ENCODE measurements at places on chromosomes 2 and 18. TPM values are rescaled to one million over a fixed set of nuclear protein-coding genes. Genes with fewer than 3 reads are reported as not detected.

Gene B3GNT2
- total RNA-seq = 20.1 TPM

Gene DES
- 917 TPM for total RNA-seq

- no peak for DNase-seq
- H3K27me3 ChIP-seq = no peaks in the 10 kb centered on the region
- H3K36me3 ChIP-seq = no peaks in the 10 kb centered on the region
- H3K27ac ChIP-seq = no peak overlapping the region
Observed at GRCh38 chr2:144707736-144708326, 187.9 kb upstream of the ZEB2 start.

GRCh38 chr2:44954447-44954888 is 13.0 kb downstream of the SIX3 start:
- H3K27ac ChIP-seq = no peak overlapping the region
- peaks cover 15% of the 10 kb centered on the region for H3K4me1 ChIP-seq
- no peak overlapping the region for H3K4me3 ChIP-seq
- no peaks in the 10 kb centered on the region for H3K36me3 ChIP-seq

Gene ANKRD53
- total RNA-seq = not detected

GRCh38 chr2:17858064-17858463 is 20.4 kb upstream of the KCNS3 start:
- DNase-seq = no peak
- no peak overlapping the region for H3K4me3 ChIP-seq
- H3K27me3 ChIP-seq = no peaks in the 10 kb centered on the region
- H3K27ac ChIP-seq = no peak overlapping the region

- no peak overlapping the region for H3K27ac ChIP-seq
- H3K4me3 ChIP-seq = no peak overlapping the region
- H3K27me3 ChIP-seq = no peaks in the 10 kb centered on the region
- DNase-seq = no peak
- H3K4me1 ChIP-seq = no peaks in the 10 kb centered on the region
Observed at GRCh38 chr2:145399131-145399530, 879.2 kb upstream of the ZEB2 start.

Gene CNGA3
- 0.35 TPM for total RNA-seq

GRCh38 chr2:237927135-237927534 is 39.7 kb upstream of the UBE2F start:
- no peaks in the 10 kb centered on the region for H3K4me1 ChIP-seq
- no peak for DNase-seq
- no peak overlapping the region for H3K27ac ChIP-seq
- H3K36me3 ChIP-seq = no peaks in the 10 kb centered on the region

DNA sequence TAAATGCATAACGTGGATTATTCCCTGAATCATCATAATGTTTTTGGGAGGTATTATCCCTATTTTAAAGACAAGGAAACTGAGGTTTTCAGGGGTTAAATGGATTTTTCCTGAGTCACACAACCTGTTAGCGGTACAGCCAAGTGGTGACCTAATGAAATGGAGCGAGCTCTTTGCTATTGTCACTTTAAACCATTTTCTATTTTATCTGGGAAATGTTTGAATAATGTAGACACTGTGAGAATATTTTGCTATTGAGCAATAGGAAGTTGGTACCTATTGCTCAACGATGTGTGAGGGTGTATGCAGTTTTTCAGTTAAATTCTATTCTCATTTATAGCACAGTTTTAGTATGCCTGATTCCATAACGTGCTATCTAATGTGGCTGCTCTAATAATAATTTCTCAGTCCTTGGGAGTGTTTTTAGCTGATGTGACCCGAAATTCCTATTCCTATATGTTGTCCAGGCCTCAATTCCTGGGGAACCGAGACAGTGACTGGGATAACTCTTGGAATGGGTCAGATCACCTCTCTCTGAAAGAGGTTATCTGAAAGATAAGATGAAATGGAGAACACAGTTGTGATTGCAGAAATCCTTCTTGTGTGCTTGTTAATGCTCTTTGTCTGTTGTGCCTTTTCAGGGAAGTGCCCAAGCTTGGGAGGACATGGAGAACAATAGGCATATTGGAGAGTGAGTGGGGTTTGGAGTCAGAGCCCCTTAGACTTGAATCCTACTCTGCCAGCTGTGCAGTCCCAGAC is 38.4 kb downstream of the ABCB11 start:
- H3K27me3 ChIP-seq = no peaks in the 10 kb centered on the region
- no peak overlapping the region for H3K4me3 ChIP-seq
- no peaks in the 10 kb centered on the region for H3K36me3 ChIP-seq
- no peaks in the 10 kb centered on the region for H3K4me1 ChIP-seq

- H3K36me3 ChIP-seq = no peaks in the 10 kb centered on the region
- H3K4me3 ChIP-seq = no peak overlapping the region
Observed at GRCh38 chr2:56918790-56919189, 735.0 kb downstream of the CCDC85A start.

DNA sequence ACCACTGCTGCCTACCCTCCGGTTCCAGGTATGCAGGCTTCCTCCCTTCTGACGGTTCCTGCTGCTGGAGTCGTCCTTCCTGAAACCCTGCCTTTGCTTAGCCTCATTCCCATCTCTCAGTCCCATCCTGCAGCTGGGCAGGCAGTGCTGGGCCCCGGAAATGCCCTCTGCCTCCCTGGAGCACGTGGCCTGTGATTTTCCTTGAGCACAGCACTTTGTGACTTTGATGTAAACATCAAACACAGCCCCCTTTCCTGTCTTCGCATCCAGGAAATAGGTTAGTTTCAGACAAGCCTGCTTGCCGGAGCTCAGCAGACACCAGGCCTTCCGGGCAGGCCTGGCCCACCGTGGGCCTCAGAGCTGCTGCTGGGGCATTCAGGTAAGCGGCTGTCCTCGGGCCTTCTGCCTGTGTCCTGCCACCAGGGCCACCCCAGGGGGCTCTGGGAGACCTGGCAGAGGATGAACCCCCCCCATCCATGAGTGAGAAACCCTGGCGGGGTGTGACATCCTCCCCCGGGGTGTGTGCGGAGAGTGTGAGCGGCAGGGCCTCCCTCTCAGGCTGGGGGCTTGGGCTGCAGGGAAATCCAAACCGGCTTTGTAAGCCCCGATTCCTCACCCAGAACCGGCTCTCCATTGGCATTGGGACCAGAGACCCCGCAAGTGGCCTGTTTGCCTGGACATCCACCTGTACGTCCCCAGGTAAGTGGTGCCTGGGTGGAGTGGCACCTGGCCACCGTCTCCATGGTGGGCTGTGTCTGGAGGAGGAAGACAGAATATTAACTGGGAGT is at the start of gene ZAP70:
Gene ZAP70, plus strand, starts transcription at position 281 of the 788 bp plus-strand sequence. CDS start 10,461 bp downstream, outside the sequence.
- H3K36me3 ChIP-seq = no peaks in the 10 kb centered on the region
- H3K4me1 ChIP-seq = no peaks in the 10 kb centered on the region
- DNase-seq = no peak
- peak within 1 kb of the TSS; percentile 17 for H3K27ac ChIP-seq

DNA sequence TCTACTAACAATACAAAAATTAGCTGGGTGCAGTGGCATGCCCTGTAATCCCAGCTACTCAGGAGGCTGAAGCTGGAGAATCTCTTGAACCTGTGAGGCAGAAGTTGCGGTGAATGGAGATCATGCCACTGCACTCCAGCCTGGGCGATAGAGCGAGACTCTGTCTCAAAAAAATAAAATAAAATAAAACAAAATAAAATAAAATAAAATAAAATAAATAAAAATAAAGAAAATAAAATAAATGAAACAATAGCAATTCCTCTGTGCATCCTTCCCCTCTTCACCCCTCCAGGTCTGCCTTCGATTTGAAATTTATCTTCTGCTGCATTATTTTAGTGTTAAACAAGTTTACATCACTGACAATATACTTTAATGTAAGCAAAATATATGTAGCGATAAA is 63.0 kb upstream of the UXS1 start:
- no peaks in the 10 kb centered on the region for H3K36me3 ChIP-seq
- H3K4me1 ChIP-seq = no peaks in the 10 kb centered on the region
- H3K27ac ChIP-seq = no peak overlapping the region
- H3K4me3 ChIP-seq = no peak overlapping the region
- H3K27me3 ChIP-seq = no peaks in the 10 kb centered on the region
- DNase-seq = no peak

- no peak overlapping the region for H3K4me3 ChIP-seq
- no peaks in the 10 kb centered on the region for H3K27me3 ChIP-seq
- H3K36me3 ChIP-seq = no peaks in the 10 kb centered on the region
- H3K4me1 ChIP-seq = no peaks in the 10 kb centered on the region
Observed at GRCh38 chr2:99662761-99663341, 173.0 kb upstream of the REV1 start.

Gene ASIC4
- total RNA-seq = not detected

DNA sequence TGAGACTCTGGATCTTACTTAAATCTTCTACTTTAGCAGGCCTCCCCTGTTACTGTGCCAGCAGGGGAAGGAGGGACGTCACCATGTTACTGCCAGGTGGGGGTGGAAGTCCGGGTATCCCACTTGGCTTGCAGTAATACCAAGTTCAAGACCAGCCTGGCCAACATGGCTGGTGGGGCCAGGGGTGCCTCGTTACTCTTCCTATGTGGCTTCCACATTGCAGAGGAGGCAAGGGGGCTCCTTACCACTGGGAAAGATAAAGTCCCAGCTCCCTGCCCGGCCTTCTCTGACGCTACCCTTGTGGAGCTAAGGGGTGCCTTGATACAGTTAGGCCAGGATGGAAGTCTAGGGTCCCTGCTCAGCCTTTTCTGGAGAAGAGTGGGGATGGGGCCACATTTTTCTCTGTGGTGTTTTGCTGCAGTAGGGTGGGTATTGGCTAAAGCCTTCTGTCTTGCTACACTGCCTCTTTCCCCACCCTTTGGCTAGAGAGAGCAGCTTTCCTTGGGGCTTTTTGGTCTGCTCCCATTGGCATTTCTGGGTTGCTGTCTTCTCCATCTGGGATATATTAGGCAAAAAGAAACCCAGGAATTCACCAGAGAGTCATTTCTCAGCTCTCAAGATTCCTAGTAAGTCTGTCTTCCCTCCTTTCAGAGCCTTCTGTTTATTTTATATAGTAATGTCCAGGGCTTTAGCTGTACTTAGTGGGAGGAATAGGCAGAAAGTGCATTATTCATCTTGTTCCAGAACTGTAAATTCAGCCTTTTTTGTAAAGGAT is 21.9 kb downstream of the ELMOD3 start:
- no peaks in the 10 kb centered on the region for H3K27me3 ChIP-seq
- no peaks in the 10 kb centered on the region for H3K36me3 ChIP-seq
- H3K4me1 ChIP-seq = no peaks in the 10 kb centered on the region
- DNase-seq = no peak
- H3K4me3 ChIP-seq = no peak overlapping the region

- no peak overlapping the region for H3K4me3 ChIP-seq
- no peak for DNase-seq
- H3K36me3 ChIP-seq = peaks cover 4% of the 10 kb centered on the region
- H3K27me3 ChIP-seq = no peaks in the 10 kb centered on the region
- no peaks in the 10 kb centered on the region for H3K4me1 ChIP-seq
Observed at GRCh38 chr2:171964308-171964707, 35.4 kb upstream of the METAP1D start.

GRCh38 chr2:23793476-23793875 is 133.4 kb downstream of the ATAD2B start:
- no peaks in the 10 kb centered on the region for H3K36me3 ChIP-seq
- H3K27me3 ChIP-seq = no peaks in the 10 kb centered on the region
- H3K27ac ChIP-seq = no peak overlapping the region
- H3K4me1 ChIP-seq = no peaks in the 10 kb centered on the region
- H3K4me3 ChIP-seq = no peak overlapping the region

GRCh38 chr2:38444247-38444646 is 67.2 kb upstream of the ATL2 start:
- no peaks in the 10 kb centered on the region for H3K4me1 ChIP-seq
- no peak overlapping the region for H3K27ac ChIP-seq
- no peak overlapping the region for H3K4me3 ChIP-seq
- DNase-seq = no peak
- no peaks in the 10 kb centered on the region for H3K27me3 ChIP-seq

DNA sequence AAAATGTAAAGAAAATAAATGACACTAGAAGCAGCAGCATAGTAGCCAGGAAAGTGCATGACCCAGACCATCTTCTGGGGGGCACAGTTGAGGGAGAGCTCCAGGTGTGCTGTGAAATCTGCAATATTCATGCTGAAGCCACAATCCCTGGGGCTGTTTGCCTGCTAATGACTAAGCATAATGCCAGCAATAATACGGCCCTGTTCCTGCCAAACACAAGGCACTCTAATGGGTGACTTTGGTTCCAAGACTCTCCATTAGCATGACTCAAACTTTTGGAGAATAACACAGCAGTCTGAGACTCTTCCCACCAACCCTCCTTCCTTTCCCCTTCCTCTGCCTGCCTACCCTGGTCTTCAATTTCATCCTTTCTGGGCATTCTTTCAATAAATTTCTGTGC is 77.9 kb upstream of the DOCK10 start:
- H3K27me3 ChIP-seq = no peaks in the 10 kb centered on the region
- no peaks in the 10 kb centered on the region for H3K36me3 ChIP-seq
- H3K27ac ChIP-seq = no peak overlapping the region
- no peaks in the 10 kb centered on the region for H3K4me1 ChIP-seq
- H3K4me3 ChIP-seq = no peak overlapping the region
- DNase-seq = no peak

DNA sequence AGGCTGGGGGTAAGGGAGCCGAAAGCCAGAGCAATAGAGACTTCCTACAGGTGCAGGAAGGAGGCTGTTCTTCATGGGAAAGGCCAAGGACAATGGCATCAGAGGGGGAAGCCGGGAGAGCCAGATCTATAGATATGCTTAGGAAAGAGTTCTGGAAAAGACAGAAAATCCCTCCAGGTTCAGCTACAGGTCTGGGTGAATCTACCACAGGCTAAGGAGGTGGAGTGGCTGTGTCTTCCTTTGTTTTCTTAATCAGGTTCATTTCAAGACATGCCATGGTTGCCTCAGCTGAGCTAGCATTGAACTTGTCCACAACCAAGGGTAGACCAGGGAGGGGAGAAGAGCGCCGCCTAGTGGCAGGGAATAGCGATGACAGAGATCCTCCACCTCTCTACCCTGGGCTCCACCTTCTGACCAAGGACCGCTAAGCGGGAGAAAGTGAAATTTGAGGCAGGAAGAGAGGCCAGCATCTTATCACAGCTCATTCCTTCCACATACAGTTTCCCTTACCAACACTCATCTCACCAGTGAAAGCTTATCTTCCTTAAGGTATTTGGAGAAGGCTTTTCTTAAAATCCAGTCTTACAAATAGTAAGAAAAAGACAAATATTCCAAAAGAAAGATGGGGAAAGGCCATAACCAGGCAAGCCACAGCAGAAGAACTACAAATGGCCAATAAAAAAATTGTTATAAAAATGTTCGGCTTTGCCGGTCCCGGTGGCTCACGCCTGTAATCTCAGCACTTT is 74.2 kb downstream of the VIT start:
- DNase-seq = peak; percentile 36
- H3K27ac ChIP-seq = no peak overlapping the region
- H3K27me3 ChIP-seq = no peaks in the 10 kb centered on the region
- H3K4me1 ChIP-seq = no peaks in the 10 kb centered on the region
- H3K36me3 ChIP-seq = no peaks in the 10 kb centered on the region
- no peak overlapping the region for H3K4me3 ChIP-seq

All from colonic mucosa (tissue), 4 donors.